HepG2 (cell line): ENCODE measurements at places on chromosomes 1 and 21. TPM values are rescaled to one million over a fixed set of nuclear protein-coding genes. Genes with fewer than 3 reads are reported as not detected.
A peak's percentile ranks its signal among the peaks of the same experiment; 100 is the strongest.

DNA sequence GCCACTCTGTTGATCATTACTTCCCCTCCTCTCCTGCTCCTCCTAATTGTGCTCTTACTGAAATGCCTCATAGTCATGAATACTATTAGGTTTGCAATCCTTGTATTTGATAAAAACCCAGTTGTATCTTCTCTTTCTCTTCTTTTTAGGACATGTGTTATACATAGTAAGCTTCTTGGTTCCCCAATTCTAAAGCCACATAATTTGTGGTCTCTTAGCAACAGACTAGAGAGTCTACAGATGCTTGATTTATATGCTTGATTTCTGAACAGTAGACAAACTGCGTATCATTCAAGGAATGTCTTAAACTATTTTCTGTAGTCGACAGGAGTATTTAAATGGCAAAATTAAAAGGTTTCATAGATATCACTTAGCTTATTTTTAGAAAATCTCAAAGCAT lies 1598.9 kb downstream of the PLA2G4A start:
- no peak for DNase-seq

GRCh38 chr1:172425339-172425738 lies 4.9 kb downstream of the C1orf105 start:
- no peak for DNase-seq

- no peak for DNase-seq
Observed at GRCh38 chr1:229464672-229465071, 30.8 kb upstream of the ACTA1 start.

- DNase-seq: peak; percentile 25
Observed at GRCh38 chr1:85894651-85895050, 186.4 kb upstream of the ZNHIT6 start.

Gene PCBP3
- not detected in 2 replicates for polyA plus RNA-seq

Gene CHI3L1
- 0.09 and 0.17 TPM in 2 replicates for polyA plus RNA-seq

- no peak for DNase-seq
Observed at GRCh38 chr1:231606712-231607111, 19.9 kb upstream of the DISC1 start.
